A549 treated with ZK216348 at 1 μM for 4 hours (cell line): ENCODE measurements at places on chromosomes 2 and 18. TPM values are rescaled to one million over a fixed set of nuclear protein-coding genes. Genes with fewer than 3 reads are reported as not detected.

The THSD7B gene
- total RNA-seq: not detected in 5 replicates

The NYAP2 gene
- total RNA-seq: 0.02 TPM in 1 of 5 replicates, not detected in the others

The EN1 gene
- 0.89 to 1.4 TPM (median 1.0 TPM) in 5 replicates for total RNA-seq

The PCARE gene
- total RNA-seq: not detected in 5 replicates

The MYCN gene
- total RNA-seq: not detected in 5 replicates

The TMEM163 gene
- total RNA-seq: 0.07 TPM in 2 of 5 replicates, not detected in the others

The IRS1 gene
- 12.8 to 18.7 TPM (median 18.2 TPM) in 5 replicates for total RNA-seq

The ERCC3 gene
- total RNA-seq: 42.4 to 48.1 TPM (median 45.7 TPM) in 5 replicates

The OBSL1 gene
- 13.6 to 26.1 TPM (median 21.3 TPM) in 5 replicates for total RNA-seq

The UCN gene
- total RNA-seq: 1.3 to 2.5 TPM (median 1.6 TPM) in 5 replicates

The CPLX4 gene
- total RNA-seq: not detected in 5 replicates

The GKN2 gene
- total RNA-seq: 2.7 to 6.0 TPM (median 3.7 TPM) in 5 replicates

The FOXD4L1 gene
- total RNA-seq: 0.25 to 0.50 TPM (median 0.28 TPM) in 5 replicates

The SDC1 gene
- 128 to 234 TPM (median 196 TPM) in 5 replicates for total RNA-seq

The AQP12A gene
- total RNA-seq: not detected in 5 replicates

The SP3 gene
- total RNA-seq: 37.3 to 47.3 TPM (median 44.1 TPM) in 5 replicates

The CCDC178 gene
- not detected in 5 replicates for total RNA-seq
